Fibroblast of skin of right biceps (primary cell): ENCODE measurements at places on chromosomes 6 and 20.
A peak's percentile ranks its signal among the peaks of the same experiment; 100 is the strongest.

GRCh38 chr6:18634912-18635311 lies 247.8 kb downstream of the RNF144B start:
- DNase-seq = no peak

- no peak for DNase-seq
These were observed 19.9 kb downstream of the DSP start for GRCh38 chr6:7561153-7561964.

GRCh38 chr6:98717988-98718387 lies 116.4 kb upstream of the POU3F2 start:
- no peak for DNase-seq

DNA sequence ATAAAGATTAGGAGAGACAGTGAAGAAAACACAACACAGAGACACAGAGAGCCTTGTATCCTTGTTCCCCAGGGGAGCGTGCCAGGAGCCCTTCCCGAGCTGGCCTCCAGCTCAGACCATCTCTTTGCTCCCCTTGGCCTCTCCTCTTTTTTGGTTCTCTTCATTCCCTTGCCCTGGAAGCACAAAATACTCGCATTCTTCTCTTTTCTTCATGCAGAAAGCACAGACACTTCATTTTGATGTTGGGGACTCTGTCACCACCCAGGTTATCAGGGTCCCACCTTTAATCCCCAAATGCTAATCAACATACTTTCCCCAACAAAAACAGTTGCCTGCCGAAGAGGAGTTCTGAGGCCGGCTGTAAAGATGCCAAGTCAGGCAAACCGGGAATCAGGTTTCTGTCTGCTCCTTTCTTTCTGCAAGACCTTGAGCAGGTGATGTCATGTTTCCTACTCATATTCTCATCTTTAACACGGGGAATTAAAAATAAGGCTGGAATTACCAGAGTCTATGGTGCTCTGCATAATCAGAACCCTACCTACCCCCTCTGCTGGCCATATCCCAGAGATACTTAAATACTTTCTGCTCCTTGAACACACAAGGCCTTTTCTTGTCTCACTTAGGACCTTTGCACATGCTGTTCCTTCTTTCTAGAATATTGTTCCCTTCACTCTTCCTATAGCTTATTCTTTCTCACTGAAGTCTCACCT lies 21.7 kb downstream of the TGM6 start:
- peak; percentile 50 for DNase-seq

DNA sequence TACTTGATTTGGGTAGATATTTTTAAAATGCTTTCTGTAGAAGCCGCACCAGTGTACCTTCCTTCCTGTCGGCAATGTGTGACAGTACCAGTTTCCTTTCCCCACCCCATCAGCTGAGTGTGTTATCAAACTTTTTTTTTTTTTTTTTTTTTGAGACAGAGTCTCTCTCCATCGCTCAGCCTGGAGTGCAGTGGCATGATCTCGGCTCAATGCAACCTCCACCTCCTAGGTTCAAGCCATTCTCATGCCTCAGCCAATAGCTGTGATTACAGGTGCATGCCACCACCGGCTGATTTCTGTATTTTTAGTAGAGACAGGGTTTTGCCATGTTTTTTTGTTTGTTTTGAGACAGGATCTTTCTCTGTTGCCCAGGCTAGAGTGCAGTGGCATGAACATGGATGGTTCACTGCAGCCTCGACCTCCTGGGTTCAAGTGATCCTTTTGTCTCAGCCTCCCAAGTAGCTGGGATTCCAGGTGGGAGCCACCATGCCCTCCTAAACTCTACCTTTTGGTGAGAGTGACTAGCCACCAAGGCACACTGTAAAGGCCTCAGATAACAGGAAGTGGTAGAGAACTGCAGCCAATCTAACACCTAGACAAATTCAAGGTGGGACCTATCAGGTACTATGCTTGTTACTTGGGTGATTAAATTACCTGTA lies 26.5 kb upstream of the ZBTB22 start:
- DNase-seq = no peak

DNA sequence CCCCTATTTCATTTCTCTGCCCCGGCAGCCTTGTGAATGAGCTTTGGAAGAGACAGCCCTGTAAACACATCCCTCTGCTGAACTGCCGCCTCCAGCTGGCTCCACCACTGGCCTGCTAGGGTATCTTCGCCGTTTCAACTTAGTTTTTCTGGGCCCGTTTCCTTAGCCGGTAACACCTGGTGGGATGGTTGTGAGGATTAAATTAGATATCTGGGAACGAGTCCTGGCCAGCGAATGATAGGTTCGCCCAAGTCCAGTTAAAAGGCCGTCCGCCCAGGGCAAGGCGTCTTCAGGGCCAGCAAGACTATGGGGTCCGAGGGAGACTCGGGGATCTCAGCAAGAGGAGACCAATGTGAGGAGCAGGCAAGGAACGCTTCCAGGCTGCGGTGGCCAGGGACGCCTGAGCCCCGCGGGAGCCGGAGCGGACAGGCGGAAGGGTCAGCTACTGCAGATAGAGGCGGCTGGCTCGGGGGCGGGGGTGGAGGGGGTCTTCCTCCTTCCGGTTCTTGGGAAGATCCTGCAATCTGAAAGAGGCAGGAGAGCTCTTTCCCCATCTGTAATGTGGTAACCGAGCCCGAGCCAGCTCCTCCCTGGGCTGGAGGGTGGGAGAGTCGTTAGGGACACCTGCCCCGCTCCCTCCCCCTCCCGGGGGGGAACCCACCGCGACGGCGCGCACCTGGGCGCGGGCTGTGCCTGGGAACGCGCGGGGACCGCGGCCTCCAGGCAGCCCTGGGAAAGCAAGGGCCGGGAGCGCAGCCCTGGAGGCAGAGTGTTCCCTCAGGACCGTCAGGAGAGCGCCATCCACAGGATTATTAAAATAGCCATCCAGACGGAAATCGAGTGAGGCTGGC lies 4.5 kb upstream of the PTCRA start:
- DNase-seq = no peak

DNA sequence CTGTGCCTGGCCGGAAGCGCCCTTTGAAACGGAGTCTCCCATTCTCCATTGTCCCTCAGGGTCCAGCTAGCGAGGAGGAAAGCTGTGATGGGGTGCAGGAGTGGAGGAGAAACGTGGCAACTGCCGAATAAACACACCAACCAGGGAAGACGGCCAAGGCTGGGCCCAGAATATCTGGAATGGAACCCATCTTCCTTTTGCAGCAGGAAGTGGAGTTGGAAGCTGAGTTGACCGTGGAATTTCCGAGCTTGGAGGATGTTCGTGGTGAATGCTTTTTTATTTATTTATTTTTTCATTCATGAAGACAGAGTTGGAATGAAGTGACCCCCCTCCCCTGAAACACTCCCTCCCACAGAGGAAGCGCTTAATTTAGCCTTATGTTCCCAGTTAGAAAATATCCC lies 105.6 kb upstream of the RNF24 start:
- DNase-seq = peak; percentile 51

GRCh38 chr6:1503811-1504210 lies 105.9 kb upstream of the FOXC1 start:
- no peak for DNase-seq

- no peak for DNase-seq
These were observed 153.6 kb downstream of the MTHFD1L start for GRCh38 chr6:151018911-151019782.

- no peak for DNase-seq
These were observed 538.7 kb upstream of the ID4 start for GRCh38 chr6:19298421-19298820.

DNA sequence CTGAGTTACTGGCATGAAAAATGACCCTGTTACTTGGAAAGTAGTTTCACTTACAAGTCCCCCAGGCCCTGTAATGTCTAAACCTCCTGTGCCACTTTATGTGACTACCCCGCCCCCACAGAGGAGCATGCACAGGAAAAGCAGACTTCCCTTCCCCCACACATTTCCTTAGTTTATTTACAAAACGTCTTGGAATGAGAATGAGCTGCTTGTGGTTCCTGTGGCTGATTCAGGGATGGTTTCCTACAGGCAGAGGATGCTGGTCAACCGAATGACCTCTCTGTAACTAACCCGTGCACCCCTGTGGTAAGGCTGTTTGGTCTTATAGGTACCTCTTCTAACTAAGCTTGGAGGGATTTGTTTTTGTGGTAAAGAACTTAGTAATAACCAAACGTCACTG lies 28.5 kb downstream of the RSPO3 start:
- peak; percentile 91 for DNase-seq

GRCh38 chr6:134949927-134950326 lies at the start of gene ALDH8A1:
Gene ALDH8A1 (minus strand): TSS chr6:134950101. CDS start chr6:134950053, 48 bp downstream.
- no peak for DNase-seq

- DNase-seq = peak; percentile 95
These were observed 61.1 kb upstream of the SLC22A16 start for GRCh38 chr6:110537208-110538123.

GRCh38 chr6:26128013-26128771 lies 41.0 kb downstream of the HFE start:
- no peak for DNase-seq

GRCh38 chr6:89999154-89999553 lies 104.9 kb downstream of the GJA10 start:
- peak; percentile 83 for DNase-seq

DNA sequence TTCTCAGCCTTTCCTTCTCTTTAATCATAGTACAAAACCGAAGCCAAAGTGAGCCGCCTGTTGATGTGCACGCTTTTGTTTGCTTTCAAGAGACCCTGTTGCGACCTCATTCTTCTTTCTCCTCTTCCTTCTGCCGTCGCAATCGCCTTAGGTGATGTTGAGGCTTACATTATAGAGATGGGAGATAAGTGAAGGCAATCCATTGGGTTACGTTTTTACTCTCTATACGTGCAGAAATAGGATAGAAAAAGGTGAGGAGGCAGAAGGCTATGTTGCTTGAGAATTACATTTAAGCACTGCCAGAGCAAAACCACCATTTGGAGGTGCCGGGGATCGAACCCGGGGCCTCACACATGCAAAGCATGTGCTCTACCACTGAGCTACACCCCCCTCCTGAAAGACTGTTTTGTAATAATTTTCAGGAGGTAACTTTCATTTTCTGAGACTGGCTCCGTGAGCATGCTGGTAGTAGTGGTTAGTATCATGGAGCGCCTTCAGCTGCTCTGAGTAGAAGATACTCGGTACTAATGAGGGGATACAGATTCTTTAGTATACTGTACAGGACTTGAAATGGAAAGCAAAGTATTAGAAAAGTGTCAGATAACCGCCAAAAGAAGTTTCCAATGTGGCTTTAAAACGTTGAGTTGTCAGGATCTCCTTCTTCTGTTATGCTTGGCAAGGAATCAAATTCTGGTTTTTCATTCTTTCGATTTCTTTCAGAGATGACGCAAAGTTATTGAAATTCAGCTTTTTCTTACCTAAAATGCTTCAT lies 165.6 kb downstream of the TRIM27 start:
- DNase-seq = peak; percentile 34

GRCh38 chr20:4344670-4345069 lies 329.3 kb upstream of the RNF24 start:
- DNase-seq = peak; percentile 83

DNA sequence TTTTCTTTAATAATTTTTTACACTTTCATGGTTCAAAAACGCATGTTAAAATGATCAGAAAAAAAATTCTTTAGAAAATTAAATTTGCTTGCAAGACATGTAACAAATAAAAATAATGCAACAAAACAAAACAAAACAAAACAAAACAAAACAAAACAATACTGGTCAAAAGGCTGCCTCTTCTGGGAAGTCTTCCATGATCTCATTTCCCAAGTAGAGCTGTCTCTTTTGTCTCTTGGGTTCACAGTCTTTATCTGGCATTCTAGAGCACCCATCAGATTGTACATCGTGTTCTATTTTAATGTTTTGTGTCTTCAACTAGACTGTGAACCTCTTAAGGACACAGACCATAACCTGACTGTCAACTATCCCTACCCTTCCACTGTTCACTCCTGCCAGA lies 25.3 kb downstream of the TP53INP2 start:
- DNase-seq = no peak

- DNase-seq = no peak
These were observed 148.3 kb upstream of the STXBP5 start for GRCh38 chr6:147055821-147056392.

DNA sequence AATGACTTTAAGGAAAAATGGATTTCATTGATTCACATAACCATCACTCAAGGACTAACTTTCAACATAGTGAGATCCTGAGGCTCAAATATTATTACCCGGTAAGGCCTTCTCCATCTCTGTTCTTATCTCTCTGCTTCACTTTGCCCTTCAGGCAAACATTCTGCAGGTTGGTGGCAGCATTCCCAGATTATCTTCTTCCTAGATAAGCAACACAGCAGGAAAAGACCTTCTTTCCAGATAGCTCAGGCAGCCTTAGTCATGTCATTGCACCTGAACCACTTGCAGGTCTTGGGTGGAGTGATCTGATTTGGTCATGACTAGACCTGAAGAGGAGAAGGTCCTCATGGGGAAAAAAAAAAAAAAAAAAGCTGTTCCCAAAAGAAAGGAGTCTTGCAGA lies 5.3 kb upstream of the HIVEP2 start:
- DNase-seq = no peak

GRCh38 chr6:52125139-52125538 lies 37.7 kb upstream of the PKHD1 start:
- DNase-seq = no peak

GRCh38 chr6:40597301-40597700 lies 10.1 kb upstream of the LRFN2 start:
- DNase-seq = no peak

GRCh38 chr20:47220161-47220582 lies 136.3 kb downstream of the ZMYND8 start:
- peak; percentile 30 for DNase-seq

GRCh38 chr20:60786686-60787217 lies 465.3 kb upstream of the CDH4 start:
- DNase-seq = no peak

GRCh38 chr6:42762950-42763349 lies 17.0 kb upstream of the TBCC start:
- DNase-seq = no peak

DNA sequence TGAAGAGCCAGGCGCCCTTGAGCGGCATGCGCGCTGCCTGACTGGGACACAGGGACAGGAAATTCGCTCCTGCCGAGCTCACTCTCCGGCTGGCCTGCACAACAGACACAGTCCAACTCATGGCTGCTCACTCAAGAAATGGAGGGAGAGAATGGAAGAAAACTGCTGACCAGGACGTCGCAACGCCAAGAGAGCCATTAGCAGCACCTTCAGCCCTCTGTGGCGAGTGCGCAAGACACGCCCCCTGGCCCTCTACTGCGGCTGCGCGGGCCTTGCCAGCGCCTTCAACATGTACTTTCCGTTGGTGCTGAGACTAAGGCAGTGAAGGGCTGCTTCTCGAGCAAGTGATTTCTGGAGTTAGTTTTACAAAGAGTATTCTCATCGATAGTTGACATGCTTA lies 23.3 kb downstream of the TMEM242 start:
- no peak for DNase-seq

DNA sequence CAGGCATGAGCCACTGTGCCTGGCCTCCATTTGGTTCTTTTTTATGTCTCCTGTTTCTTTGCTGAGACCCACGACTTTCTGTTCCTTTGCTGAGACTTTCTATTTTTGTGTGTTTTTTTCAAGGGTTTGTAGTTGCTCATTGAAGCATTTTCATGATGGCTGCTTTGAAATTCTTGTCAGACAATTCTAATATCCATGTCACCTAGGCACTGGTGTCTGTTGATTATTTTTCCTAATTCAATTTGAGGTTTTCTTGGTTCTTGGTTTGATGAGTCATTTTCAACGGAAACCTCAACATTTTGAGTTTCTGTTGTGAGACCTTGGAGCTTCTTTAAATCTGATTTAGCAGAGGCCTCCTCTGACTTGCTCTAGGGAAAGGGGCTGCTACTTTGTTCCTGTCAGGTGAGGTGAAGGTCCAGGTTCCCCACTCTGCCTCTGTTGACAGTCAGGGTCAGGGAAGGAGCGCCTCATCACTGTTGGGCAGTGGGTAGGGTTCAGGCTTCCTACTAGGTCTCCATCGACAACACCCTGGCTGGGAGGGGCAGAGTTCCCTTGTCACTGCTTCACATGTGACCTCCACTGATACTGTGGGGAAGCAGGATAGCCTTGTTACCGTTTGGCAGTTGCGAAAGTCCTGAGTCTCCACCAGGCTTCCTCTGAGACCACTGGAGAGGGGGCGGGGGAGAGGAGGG lies 67.2 kb upstream of the RNF24 start:
- peak; percentile 88 for DNase-seq
